ENCODE measurements at places on chromosomes 3 and 15.
A peak's percentile ranks its signal among the peaks of the same experiment; 100 is the strongest.

DNA sequence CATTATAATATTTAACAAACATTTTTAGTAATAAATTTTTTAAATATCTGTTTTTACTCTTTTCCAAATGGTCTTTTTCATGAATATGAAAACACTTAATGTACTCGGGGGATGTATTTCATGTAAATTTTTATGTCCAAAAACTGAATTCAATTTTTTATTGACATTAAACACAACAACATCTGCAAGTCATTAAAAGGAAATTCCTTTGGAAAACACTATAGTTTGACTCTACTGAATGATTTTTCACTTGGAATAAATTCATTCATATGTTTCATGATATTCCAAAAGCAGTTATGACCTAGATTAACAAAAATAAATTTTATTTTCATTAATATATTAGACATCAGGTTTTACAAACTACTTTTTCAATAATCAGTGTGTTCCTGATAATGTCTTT is 239.8 kb upstream of the AGTR1 start:
- DNase-seq = no peak

DNA sequence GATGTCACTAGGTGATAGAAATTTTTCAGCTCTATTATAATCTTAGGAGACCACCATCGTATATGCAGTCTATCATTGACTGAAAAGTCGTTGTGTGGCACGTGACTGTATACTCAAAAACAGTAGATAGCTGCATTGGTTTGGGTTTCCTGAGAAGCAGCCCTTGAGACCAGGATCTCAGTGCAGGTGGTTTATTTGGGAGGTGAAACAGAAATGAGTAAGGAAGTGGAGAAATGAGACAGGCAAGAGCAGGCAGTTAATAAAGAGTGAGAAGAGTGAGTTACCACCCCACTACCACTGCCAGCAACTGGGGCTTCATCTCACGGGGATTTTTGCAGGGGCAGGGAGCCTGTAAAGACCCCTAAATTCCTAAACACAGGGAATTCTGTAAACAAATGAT is 221.0 kb downstream of the SHQ1 start:
- DNase-seq = no peak

GRCh38 chr3:192366916-192367315 is 360.4 kb downstream of the FGF12 start:
- DNase-seq = no peak

DNA sequence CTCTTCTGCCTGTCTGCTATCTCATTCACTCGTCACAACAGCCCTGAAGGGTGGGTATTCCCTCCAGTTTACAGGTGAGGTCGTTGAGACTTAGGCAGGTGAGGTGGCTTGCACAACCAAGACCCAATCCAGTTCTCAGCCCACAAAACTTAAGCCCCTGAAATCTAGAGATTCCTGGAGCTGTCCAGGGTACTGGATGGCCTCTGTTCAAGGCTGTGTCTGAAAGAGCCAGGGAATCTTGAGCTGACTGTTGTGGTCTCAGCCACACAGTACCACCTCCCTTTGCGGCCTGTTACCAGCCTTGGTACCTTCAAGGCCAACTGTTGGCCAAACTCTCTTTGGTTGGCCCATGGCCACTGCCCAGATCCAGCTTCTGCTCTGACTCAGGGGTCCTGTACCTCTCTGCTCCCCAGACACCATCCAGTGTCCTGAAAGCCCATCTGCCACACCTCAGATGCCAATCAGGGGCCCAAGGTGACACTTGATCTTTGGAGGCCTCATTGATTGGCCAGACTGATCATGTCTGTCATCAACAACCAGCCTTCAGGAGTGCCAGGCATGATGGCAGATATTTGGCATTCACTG is 10.9 kb upstream of the FAM107A start:
- DNase-seq = no peak

- no peak for DNase-seq
Observed at GRCh38 chr3:59813148-59813538, 763.3 kb upstream of the CFAP20DC start.

DNA sequence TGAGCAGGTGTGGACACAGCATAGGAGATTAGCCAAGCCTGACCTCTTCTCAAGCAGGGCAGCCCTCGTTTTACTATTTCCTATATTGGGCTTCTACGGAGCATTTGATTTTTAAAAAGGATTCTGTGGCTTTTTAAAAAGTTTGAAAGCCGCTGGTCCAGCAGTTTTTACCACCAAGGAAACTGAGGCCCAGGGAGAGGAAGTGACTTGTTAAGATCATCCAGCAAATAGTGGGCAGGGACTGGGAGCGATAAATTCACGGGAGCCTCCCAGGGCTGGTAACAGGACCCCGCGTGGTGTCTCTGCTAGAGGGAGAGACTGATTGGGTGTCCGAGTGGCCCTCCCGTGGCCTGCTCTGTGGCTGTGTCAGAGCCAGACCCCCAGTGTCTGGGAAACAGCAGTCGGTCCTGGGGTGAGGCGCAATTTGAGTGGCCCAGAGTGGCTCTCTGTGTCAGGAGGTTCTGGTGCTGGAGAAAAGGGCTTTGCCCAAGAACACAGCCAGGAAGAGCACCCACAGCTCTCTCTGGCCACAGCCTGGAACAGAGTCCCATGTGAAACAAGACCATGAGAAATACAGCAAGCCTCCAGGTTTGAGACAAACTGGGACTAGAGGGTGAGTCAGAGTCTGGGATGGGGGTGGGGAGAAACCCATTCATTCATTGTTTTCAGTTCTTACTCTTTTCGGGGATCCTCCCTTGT is 4.2 kb downstream of the FURIN start:
- DNase-seq = peak; percentile 37

- no peak for DNase-seq
Observed at GRCh38 chr3:59808446-59808845, 758.6 kb upstream of the CFAP20DC start.

- no peak for DNase-seq
Observed at GRCh38 chr3:172694573-172695246, 16.2 kb downstream of the NCEH1 start.

DNA sequence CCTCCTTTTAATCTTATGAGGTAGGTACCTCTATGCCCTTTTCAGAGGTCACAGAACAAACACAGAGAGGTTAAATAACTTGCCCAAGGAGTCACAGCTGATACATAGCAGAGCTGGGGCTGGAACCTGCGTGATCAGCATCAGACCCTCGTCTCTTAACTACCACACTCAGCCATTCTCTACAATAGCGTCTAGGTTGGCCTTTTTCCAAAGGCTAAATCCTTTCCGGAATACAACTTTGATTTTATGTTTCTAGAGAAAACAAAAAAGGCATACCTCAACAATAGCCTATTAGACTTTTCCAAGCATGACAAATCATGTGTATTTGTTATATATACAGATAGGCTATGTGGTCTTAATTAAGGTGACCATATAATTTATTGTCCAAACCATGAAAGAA is 187.2 kb downstream of the RORA start:
- DNase-seq = no peak

- DNase-seq = no peak
Observed at GRCh38 chr15:100343251-100343650, 1.5 kb upstream of the ADAMTS17 start.

- DNase-seq = no peak
Observed at GRCh38 chr15:76342382-76343201, 6.0 kb downstream of the ISL2 start.

GRCh38 chr3:36964817-36965216 is 20.0 kb upstream of the TRANK1 start:
- DNase-seq = no peak

DNA sequence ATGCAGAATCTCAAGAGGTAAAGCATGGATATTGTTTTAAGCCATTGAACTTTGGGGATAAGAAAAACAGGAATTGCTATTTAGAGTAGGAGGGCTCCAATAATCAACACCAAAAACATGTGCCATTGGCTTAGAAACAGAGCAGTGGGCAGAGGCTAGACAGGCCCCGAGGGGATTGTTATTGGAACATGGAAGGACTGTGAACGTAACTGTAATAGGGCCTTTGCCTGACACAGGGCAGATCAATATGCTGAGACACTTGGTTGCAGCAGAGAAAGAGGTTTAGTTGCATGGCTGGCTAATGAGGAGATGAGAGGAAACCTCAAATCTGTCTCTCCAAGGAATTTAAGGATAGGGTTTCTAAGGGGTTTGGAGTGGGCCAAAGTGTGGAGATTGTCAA is 36.9 kb upstream of the RAF1 start:
- DNase-seq = no peak

GRCh38 chr3:103170651-103171050 is 735.8 kb downstream of the ZPLD1 start:
- no peak for DNase-seq

GRCh38 chr3:188315553-188315952 is 161.6 kb downstream of the LPP start:
- DNase-seq = no peak

GRCh38 chr3:72144773-72145505 is 360.0 kb upstream of the PROK2 start:
- DNase-seq = no peak

- no peak for DNase-seq
Observed at GRCh38 chr3:62131620-62132019, 241.7 kb downstream of the FEZF2 start.

DNA sequence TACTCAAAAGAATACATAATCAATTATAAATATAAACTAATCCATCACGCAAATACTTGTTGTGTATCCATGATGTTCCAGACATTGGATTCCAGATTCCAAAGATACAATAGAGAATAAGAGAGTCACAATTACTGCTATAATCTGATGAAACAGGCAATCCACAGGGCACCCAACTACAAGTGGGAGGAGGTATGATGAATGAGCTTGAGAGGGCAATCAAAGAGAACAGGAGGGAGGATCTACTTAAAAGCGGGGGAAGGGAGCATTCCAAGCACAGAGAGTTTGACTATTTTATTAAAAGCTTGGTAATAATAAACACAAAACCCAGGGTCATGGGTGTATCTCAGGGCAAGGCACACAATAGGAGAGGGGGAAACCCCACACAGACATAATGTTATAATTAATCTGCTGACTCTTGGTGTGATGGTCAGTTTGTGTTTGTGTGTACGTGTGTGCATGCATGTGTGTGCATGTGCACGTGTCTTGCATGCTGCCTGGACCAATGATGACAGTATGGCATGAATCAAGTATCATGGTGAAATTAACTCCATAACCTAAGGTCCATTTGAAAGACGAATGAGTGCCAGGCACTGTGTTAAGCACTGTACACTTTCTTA is 325.4 kb upstream of the WNT5A start:
- DNase-seq = no peak

DNA sequence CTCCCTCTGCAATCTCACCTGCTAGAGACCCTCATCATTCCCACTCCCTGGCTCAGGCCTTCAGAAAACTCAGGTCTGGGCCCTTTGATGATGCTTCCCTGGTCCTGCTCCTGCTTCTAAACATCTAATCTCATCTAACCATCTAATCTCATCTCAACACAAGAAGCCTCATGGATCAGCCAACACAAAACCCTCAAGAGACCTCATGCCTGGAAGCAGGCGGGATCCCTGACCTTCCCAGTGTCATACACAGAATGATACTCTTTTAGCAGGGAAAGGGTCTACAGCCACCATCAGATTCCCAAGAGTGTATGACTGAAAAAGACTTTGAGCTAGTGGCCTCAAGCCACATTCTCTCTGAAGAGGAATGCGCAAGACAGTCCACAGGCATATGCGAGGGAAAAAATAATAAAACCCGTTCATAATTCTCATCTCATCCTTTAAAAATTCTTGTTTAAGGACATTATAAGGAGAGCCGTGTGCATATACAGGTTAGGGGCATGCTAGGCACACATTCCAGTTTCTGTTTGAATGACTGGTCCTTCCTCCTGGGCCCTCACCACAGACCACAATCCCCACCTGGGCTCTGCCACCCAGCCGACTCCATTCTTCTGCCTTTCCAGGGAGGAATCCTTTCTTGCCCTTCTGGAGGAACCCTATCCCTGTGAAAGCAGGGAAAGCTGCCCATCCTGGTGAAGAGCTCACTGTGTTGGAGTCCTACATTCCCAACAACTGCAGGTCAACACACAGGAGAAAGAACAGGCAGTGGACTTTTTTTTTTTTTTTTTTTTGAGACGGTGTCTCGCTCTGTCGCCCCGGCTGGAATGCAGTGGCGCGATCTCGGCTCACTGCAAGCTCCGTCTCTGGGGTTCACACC is 2.2 kb downstream of the ZXDC start:
- DNase-seq = no peak

GRCh38 chr3:53828581-53828980 is 17.6 kb downstream of the CHDH start:
- no peak for DNase-seq

DNA sequence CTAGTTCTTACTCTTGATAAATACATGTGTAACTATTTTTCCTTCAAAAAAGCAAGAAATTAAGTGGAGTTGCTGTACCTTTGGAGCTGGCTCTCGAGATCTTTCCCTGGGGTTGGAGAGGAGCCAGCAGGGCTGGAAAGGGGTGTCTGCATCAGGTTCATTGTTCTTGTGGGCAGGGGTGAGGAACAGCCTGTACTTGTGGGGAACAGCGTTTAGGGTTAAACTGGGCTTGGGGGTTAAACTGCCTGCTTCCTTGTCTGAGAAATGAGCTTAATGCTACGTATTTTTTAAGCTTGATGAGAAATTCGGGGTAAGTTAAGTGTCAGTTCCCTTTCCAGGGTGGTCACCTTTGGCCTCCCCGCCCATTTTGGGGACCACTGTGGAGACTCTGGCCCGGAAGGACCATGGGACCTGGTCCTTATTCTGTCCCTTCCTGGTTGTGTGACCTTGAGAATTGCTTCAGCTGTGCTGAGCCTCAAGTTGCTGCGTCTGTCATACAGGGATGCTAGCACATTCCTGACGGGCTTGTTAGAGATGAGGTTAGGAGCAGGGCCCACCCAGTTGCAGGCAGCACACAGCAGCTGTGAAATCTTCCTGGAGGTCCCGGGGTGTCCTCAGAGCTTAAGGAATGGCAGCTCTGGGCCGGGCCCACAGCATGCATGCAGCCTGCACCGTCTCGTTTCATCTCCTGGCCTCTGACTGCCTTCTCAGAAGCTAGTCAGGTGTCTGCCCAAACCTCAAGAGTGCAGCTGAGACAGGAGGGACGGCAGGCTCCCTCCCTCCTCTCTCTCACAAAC is 11.6 kb downstream of the H1-8 start:
- DNase-seq = no peak

DNA sequence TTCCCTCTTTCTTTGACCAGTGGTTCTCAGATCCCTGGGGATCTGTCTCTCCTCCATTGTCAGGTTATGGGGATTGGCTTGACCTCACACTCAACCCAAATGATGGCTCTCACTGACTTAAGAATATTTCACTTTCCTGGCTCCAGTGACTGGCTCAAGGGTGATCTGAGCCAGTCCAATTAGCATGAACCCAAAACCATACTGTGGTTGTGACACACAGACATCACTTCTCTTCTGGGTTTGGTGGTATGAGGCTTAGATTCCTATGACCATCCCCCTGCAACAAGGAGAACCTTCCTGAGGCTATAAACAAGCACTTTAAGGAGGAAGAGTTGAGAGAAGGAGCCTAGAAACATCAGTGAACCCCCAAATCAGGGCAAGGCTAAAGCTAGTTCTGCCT is 85.8 kb downstream of the KCNAB1 start:
- no peak for DNase-seq

GRCh38 chr3:164465172-164465571 is 613.1 kb downstream of the SI start:
- no peak for DNase-seq

GRCh38 chr3:195907684-195907933 is 742 bp downstream of the TNK2 start:
- no peak for DNase-seq
